Stimulated activated CD8-positive, alpha-beta memory T cell treated with anti-CD3 and anti-CD28 coated beads, Interleukin-15, amount 100 ng/mL, for 48 hours (primary cell): ENCODE measurements at places on chromosomes 2 and 18.

DNA sequence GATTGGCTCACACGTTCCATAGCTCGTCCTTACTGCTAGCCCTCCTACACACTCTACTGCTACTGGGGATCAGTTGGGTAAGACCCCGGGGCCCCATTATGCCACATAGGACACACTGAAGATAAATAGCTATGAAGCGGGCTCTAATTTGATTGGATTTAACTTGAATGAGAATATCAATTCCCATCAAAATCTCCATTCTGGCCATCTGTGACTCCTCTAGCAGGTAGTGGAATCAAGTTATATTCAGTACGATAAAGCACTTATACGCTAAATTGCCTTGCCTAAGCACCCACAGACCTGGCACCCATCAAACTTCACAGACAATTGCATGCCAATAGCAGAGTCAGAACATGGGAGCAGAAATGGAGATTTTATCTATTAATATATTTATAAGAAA lies 39.8 kb downstream of the CCDC68 start:
- no peak for DNase-seq

DNA sequence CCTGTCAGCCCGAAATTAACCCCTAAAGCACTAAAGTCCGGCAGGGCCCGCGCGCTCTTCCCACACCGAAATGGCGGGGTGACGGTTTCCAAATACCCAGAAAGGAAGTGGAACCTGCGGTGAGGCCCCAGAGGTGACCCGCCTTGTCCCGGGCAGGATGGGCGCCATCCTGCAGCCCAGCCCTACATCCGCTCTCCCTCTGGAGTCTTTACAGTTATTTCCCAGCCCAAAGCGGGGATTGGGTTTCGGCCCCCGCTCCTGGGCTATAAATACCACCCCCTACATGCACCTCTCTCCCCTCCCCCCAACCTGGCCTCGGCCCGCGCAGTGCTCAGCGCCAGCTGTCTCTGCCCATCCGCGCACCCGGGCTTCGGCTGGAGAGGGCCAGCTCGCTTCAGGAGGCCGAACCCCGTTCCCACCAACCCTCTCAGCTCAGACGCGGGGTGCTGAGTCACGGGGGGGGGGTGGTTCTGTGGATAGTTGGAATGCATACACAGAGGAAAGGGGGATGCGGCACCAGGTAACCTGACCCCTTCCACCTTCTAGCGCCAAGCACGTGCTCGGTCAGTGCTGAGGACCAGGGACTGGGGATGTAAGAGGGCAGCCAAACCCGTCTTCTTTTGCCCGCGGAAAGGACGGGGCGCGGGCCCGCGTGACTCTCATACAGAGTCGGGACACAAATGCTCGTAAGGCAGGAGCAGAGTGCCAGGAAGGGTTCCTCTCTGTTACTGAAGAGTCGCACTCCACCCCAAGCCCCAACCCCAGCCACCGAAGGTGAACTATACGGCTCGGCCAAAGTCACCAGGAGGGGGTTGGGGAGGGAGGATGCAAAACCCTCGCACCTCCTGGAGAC lies at the start of gene TUBA4B:
TUBA4B (plus strand) TSS at position 344 of the 853 bp plus-strand sequence; CDS start at position 509, 165 bp downstream.
- no peak for DNase-seq

GRCh38 chr18:3692113-3692621 lies 242.2 kb downstream of the TGIF1 start:
- DNase-seq: no peak

DNA sequence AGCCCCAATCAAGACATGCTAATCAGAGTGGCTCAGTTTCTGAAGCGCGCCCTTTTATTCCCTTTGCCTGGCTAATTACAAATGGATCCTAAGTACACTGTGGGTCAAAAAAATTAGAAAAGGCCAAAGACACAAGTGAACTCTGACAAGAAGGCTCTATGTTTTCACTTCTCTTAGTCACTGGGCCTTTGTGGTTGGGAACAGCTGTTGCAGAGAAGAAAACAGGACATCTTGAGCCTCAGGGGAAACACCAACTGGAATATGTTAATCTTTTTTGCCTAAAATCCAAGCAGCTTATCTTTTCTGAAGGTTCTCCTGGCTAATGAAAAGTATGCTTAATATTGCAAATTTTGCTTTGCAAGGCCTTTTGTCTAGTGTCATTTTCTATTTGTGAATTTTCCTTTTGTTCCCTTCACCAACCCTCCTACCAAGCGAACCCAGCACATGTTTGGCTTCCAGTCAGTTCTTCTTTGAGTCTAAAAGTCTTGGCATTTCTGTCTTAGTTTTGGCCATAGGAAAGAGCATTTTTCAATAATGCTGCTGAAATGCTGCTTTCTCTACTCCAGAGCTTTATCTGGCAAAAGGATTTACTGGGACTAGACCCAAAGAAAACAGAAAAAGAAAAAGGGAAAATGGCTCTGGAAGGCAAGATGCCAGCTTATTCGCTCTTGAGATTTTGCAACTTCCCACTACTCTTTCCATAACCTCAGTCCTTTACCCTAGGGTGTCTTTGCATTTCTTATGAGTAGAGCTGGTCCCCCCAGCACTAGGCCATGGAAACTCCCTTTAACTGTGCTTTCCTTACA lies 440.2 kb upstream of the ST6GAL2 start:
- DNase-seq: no peak

GRCh38 chr2:118119761-118120400 lies 31.6 kb downstream of the INSIG2 start:
- DNase-seq: no peak

DNA sequence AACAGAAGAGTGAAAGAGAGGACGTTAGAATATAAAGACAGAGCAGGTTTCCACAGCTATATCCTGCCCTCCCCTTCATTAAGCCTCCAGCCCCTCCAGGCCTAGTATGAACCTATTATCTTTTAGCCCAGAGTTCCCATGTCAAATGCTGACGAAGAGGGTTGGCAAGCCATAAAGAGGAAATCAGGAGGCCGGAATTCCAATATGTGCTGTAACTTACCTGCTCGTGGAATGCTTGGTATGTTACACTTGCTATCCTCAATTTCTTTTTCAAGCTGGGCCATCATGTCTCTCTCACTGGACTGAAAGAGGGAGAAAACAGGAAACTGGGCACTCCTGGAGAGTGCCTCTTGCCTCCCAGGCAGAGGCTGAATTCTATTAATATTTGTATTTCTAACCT lies 264.1 kb downstream of the TRIB2 start:
- DNase-seq: no peak

DNA sequence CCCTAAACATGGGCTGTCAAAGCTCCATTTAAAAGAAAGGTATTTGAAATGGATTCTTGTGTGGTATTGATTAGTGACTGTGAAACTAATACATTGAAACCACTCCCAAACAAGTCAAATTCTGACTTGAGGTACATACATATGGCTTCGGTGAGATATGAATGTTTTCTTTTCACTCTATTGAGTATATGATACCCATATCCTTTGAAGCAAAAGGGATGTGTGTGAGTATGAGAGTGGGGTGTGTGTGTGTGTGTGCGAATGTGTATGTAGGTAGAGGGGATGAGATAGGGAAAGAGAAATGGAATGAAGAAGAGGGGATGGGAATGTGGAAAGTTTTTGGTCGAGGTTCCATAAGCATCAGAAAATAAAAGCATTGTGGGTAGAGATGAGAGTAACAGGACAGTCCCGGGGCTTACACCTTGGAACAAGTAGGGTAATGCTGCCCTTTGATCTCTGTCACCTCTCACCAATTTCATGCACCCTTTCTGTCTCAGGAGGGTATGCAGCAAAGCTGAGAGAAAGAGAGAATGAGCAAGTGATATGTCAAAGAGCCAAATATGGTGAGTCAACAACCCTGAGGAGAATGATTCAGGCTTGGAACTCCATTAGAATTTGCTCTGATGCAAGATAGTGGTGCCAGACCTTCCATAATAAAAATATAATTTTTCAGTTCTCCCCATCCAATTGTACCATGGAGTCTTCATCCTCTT lies 64.0 kb upstream of the ZEB2 start:
- DNase-seq: no peak

- no peak for DNase-seq
Observed at GRCh38 chr18:49886891-49887764, 73.8 kb upstream of the ACAA2 start.

DNA sequence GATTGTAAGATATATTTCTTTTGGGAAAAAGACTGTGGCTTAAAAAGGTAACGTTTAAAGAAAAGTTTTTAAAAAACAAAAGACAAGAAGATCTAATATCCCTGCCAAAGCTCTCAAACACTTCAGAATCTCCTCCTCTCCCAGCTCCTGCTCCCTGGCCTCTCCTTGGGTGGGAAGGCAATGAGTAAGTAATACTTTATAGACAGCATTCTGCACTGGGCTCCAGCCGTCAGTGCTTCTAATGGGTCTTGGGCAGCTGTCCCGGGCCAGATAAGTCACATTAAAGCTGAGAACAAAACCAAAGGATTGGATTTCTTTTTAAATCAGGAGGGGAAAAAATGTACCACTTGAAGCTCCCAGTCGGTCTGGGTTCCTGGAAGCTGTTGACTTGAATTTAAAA lies 133.7 kb downstream of the ALPK2 start:
- no peak for DNase-seq

DNA sequence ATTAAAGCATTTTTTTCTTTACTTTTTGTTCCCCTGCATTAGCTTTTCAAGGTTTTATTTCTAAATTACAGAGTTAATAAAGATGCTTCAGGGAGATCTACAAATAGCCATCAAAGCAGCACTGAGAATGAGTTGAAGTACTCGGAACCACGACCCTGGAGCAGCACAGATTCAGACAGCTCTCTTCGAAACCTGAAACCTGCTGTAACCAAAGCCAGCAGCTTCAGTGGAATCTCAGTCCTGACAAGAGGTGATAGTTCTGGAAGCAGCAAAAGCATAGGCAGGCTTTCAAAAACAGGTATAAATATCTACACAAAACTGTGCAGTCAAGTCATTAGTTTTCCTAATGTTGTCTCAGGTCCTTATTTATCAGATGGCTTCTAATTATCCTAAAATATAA lies 102.8 kb upstream of the UBXN4 start:
- no peak for DNase-seq

DNA sequence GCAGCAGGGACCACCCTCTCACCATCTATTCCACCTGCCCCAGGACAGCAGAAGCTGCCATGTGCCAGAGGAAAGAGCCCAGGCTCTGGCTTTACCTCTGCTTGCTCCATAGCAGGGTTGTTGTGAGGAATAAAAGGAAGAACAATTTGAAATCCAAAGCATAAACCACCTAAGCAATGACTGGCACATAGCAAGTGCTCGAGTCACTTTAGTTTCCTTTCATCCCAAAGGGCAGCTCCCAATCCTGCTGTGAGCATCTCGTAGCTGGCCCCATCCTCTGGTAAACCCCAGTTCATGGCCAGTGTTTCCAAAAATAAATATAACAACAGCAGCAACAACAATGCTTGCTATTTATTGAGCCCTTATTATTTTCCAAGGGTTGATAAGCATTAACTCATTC lies 923.5 kb downstream of the EPHA4 start:
- DNase-seq: no peak

- DNase-seq: no peak
Observed at GRCh38 chr2:128638341-128639119, 319.9 kb upstream of the HS6ST1 start.

DNA sequence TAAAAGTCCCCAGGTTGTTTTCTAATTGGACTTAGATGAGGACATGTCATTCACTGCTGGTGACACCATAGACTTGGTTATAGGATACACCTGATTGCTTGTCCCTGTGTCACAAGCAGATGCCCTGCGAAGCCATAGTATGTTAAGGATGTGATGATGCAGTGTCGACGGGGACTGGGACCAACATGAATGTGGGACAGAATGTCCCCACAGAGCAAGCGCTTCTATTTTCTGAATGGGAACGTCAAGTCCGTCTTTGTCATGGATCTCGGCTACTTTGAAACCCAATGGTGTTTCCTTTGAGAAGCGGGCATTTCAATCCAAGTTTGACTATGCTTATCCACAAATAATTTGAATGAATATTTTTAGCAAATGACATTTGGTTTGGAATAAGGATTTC lies 2.1 kb downstream of the GCG start:
- DNase-seq: no peak

DNA sequence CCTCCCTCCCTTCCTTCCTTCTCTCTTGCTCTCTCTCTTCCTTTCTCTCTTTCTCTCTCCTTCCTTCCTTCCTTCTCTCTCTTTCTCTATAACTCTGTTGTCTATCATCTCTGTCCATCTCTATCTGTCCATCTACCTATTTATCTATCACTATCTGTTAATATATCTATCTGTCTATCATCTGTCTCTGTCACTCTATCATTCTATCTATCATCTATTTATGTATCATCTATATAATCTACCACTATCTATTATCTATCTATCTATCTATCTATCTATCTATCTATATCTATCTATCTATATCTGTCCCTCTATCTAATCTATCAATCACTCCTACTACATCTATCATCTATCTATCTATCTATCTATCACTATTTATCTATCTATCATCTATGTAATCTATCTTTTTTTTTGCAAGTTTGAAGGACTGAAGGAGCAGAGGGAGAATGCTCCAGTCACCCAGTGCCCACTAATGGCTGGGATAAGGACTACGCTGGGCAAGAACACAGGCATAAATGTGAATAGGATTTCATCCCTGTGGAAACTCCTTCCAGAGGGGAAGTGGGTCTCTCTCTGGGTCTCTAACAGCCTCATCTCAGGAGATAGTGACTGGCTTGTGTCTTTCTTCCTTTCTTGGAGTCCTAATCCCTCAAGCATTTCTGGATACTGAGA lies 427.0 kb downstream of the LPIN1 start:
- DNase-seq: no peak

DNA sequence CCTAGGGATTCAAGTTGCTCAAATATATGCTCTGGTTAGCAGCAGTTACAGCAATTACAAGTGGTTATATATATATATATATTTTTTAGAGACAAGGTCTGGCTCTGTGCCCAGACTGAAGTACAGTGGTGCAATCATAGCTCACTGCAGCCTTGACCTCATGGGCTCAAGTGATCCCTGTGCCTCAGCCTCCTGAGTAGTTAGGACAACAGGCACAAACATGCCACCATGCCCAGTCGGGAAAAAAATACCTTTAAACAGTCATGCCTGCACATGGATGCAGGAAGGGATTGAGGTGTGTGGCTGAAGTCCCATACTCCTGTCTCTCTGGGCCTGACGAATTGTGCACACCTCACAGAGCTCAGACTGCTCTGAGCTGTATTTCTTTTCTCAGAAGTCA lies 19.6 kb upstream of the DNAH7 start:
- no peak for DNase-seq

DNA sequence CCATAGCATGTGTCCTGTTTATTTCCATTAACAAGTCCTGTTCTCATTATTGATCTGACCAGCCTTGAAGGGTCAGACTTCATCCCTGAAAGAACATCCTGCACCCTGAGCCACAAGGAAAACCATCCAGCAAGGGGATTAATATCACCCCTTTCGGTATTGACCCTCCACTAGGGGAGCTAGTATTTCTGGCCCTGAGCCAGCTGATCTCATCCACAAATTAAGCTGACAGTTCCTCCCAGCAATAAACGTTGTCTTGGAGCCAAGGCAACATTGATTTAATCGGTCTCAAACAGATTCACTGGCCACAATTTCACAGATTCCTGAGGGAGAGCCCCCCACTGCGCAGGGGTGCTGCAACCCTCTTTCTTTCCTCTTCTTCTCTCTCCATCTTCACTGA lies 353.1 kb upstream of the FANCL start:
- DNase-seq: no peak

GRCh38 chr18:32598144-32598543 lies 127.5 kb upstream of the GAREM1 start:
- no peak for DNase-seq

- no peak for DNase-seq
Observed at GRCh38 chr2:222269132-222269531, 29.7 kb downstream of the PAX3 start.
